ENCODE measurements at places on chromosomes 3 and 15. TPM values are rescaled to one million over a fixed set of nuclear protein-coding genes. Genes with fewer than 3 reads are reported as not detected.

Gene FES
- 25.8 TPM for total RNA-seq

Gene RYR3
- total RNA-seq, result not detected

Gene BMF
- 5.5 TPM for total RNA-seq

Gene RTP1
- not detected for total RNA-seq

Gene DAZL
- not detected for total RNA-seq

Gene EEFSEC
- 18.2 TPM for total RNA-seq
